ENCODE measurements at places on chromosomes 5 and 9.

GRCh38 chr5:102561894-102562760 is 63.3 kb upstream of the SLCO6A1 start:
- DNase-seq: peak; percentile 24

GRCh38 chr9:215631-216155 is 1.0 kb downstream of the DOCK8 start:
- DNase-seq: no peak

DNA sequence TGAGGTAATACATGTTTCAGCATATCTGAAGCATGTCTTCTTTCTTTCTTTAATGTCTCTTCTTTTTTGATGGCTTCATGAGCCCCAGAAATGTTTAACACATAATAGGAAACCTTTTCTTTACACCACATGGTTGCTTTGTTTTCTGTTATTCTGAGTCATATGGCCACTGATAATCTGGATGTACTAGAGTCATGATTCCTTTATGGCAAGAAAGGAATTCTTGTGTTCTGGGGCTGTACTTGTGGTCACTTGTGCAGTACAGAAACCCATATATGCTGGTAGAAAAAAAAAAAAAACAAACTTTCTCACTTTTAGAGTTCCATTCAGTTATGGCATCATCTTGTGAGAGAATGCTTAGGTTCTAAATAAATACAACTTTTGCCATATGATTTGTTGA is 1669.3 kb upstream of the CDH9 start:
- no peak for DNase-seq

DNA sequence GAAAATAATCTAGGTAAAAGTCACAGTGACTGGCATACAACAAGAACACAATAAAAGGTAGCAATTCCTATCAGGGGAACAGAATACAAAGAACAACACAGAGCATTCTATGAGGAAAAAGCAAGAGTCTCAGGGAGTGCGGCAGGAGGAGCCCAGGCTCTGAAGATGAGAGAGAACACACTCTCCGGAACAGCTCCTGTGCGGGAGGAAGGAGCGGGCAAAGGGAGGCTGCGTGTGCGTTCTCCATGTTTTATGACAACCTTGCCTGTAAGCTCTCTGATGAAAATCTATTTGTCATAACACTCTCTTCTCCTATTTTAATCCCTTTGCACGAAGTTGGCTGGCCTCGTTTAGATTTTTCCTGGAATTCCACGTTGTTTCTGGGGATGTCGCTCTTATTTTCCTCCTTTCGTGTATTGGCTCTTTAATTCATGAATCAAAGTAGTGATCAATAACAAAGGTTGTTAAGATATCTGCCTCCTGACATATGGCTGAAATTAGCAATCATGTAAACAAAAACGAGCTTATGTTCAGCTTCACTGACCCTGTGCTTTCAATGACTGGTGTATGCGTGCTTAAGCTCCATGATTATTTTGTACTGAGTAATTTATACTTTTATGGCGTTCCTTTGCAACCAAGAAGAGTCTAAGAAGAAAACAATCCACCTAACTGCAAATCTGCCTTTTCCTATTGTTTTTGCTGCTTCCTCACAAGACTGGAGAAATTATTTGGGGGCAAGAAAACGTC is 109.5 kb downstream of the MYO10 start:
- no peak for DNase-seq

GRCh38 chr5:128085413-128085812 is 1.8 kb downstream of the SLC12A2 start:
- DNase-seq: no peak

DNA sequence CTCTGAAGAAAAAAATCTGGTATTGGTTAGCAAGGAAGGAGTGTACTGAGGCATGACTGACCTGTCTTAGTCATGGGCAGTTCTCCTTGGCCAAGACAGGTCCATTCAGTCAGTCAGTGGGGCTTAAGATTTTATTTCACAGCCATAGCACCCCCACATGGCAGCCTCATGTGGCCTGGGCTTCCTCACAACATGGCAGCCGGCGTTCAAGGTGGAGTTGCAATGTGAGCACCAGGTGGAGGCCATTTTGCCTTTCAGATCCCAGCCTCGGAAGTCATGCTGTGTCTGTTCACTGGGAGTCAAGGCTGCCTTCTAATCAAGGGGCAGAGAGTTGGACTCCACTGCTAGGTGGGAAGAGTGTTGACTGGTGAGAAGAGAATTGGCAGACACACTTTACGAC is 10.3 kb upstream of the CARD19 start:
- no peak for DNase-seq

DNA sequence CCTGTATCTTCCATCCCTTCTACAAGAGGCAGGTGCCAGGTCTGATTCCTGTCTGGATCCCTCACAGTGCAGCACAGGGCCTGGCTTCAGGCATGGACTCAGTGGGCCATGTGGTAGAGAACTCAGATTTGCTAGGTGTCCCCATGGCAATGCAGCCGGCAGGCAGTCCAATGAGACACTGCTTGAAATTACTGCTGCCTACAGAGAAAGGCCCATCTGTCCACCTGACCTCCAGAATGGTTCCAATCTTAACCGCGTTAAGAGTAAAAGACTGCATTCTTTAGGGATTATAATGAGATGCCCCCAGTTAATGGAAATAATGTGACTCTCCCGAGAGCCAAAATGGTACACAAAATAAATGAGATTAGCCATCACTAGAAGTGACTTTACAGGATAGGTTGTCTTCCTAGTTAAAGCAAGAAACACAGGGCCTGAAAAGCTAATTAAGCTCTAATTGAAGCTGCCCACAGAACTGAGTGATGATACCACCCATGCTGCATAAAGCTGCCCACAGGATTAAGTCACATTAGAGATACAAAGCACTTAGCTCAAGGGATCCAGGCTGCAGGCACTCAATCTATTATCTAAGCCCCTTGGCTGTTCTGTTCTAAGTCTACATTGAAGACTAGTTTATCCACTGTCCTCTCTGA is 11.4 kb downstream of the FAM193B start:
- DNase-seq: no peak

DNA sequence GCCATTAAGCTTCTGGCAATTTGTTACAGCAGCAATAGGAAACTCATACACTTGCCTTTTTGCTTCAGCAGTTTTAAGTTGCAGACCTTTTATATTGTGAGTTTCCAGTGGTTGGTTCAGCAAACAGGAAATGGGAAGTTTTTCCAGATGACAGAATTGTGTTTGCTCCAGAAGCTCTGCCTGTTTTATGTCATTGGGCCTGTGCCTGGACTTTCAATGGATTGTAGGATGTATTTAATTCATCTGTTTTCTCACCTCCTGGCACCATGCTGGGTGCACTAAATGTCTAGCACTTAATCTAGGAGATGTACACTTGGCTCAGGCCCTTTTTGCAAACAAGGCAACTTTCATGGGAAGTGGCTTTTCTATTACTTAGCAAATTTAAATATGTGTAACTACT is 100.4 kb upstream of the CLINT1 start:
- no peak for DNase-seq

DNA sequence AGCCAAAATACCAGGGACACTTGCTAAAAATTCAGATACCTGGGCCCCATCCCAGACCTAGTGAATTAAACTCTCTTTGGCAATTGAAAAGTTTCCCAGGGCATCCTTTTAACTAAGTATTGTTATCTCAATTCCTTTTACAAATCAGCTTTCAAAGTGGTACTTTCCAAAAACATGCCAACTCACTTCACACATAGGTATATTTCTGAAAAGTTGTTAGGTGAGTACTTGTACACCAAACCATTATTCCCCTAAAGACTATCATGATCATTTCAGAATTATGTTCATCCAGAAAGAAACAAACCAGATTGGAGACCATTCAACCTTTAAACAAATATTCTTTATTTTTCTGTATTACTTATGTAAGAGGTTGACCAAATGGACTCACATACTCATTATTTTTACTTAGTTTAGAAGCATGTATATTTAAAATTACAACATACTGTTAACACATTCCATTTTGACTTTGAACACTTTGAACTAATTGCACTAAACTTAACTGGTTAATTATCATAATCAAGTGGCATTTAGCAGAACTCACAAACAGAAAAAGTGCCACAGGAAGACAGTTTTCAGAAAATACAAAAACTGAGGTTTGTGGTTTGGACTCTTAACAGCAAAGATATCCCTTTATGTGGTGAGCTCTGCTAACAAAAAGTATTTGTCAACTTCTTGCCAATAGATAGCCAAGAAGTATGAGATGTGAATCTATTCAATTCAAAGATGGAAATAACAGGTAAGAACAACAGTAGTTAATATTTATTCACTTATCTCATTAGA is 40.7 kb downstream of the KIAA0825 start:
- DNase-seq: no peak

GRCh38 chr5:2701592-2701991 is 49.9 kb downstream of the IRX2 start:
- DNase-seq: no peak

DNA sequence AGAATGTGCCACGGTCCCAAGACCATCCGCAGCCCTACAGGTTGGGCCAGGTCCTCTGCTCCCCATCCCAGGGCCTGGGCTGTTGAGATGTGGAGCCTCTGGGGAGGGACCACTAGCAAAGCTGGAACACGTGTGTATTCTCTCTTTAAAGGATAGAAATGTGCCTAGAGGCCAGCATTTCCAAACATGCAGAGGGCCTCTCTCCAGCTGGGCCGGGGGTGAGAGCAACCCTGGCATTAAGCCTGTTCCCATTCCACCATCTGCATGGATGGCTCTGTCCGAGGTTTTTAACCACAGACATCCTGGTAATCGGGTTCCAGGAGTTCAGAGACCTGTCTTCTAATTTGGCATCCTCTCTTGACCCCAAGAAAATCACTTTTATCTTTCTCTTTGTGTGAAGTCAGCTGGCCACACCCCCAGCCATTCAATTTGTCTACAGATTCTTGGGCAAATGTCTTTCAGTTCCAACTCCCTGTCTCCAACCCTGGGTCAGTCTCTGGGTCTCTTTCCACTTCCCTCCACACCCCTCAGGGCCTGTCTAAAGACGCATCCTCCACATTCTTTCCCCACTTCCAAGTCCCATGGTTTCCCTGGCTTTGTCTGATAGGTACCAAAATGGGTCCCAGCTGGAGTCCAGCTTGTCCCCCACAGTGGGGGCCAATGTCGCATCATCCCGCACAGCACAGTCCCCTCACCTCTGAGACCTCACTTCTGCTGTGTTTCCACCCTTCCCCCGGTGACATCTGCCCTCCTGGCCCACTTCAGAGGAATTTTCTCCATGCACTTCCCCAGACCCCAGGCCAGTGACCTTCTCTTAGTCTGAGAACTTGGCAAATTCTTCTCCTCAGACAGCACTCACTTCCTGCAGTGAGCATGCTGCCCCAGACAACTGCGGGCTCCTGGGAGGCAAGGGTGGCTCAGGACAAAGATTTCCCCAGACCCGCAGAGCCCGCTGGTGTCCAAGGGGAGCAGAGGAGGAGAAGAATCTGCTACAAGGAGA is 56.8 kb downstream of the PTPDC1 start:
- no peak for DNase-seq

DNA sequence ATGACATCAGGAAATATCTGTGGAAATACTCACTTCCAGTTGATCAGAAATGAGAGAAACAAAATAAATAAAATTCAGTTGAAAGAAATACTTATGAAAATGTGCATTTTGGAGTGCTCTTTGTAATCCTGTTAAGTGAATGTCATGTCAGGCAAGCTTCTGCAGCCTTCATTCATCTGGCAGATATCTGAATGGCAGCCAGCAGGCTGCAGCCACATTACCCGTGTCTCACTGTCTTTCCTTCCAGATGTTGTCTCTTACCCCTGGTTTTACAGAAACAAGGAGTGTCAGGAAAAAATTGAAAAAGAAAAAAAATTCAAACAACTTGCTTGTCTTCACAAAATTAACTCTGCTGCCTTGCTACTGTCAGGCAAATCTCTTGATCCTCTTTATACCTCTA is 445.0 kb upstream of the RIOK2 start:
- DNase-seq: peak; percentile 15

GRCh38 chr9:135907006-135907430 is 328 bp downstream of the CAMSAP1 start:
- DNase-seq: no peak

GRCh38 chr9:124409410-124409809 is 5.8 kb downstream of the PSMB7 start:
- no peak for DNase-seq

DNA sequence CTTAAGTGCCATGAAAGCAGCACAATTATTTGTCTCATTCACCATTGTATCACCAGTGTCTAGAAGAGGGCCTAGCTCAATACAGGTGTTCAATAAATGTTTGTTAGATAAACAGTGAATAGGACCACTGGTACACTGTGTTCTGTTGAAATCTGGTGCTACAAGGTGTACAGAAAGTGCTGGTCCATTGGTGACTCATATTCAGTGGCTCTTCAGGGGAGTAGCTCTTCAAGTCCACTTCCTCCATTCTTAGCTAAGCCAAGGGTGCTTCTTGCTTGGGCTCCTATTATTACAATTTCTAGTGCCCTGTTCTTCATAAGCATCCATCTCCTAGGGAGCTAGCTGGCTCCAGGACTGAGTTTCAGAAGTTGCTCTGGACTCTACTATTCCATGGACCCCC is 6.4 kb upstream of the FCHO2 start:
- no peak for DNase-seq

DNA sequence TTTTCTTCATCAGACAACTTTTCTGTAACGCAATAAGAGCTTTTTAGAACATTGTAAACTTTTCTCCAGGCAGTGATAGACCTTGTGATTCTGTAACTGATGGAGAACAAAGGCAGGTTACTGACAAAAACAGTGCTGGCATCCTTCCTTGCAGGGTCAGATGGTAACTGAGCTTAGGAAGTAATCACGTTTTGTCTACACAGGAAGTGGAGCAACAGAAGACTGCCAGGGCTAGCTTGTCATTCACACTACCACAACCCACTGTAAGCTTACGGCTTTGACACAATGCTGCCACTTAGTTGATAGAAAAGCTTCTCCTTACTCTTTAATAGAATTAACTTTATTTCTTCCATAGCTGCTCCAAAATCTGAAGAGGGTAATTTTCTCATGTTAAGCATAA is 46.8 kb downstream of the FBN2 start:
- no peak for DNase-seq

DNA sequence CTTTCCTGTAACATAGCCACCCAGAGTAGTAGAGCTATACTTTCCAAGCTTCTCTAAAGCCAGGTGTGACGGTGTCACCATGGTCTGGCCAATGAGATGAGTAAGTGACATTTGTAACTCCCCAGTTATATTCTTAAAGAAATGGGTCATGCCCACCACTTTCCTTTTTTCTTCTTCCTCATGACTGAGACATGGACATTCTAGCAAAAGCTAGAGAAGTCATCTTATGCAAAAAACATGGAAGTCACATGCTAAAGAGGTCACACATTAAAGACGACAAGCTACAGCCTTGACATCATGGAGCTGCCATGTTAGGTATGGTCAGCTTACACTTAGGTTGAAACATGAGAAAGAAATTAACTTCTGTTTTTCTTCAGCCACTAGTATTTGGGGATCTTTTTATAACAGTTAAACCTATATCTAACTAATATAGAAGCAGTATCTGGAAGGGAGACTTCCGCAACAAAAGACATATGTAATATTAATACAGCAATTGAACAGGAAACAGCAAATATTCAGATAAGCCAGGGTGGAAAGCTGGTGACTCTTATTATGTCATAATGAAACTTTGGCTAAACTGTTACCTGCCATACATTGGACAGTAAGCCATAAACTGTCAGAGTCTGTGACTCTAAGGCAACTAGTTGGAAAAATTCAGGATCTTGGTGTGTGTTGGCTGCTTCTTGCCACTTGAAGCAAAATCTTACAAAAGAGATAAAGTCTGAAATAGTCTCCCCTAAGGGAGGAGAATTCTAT is 54.7 kb upstream of the SNX2 start:
- no peak for DNase-seq

Data from SK-N-DZ (cell line).